Endothelial cell of umbilical vein (primary cell): ENCODE measurements at places on chromosomes 16 and 17. TPM values are rescaled to one million over a fixed set of nuclear protein-coding genes. Genes with fewer than 3 reads are reported as not detected.

DNA sequence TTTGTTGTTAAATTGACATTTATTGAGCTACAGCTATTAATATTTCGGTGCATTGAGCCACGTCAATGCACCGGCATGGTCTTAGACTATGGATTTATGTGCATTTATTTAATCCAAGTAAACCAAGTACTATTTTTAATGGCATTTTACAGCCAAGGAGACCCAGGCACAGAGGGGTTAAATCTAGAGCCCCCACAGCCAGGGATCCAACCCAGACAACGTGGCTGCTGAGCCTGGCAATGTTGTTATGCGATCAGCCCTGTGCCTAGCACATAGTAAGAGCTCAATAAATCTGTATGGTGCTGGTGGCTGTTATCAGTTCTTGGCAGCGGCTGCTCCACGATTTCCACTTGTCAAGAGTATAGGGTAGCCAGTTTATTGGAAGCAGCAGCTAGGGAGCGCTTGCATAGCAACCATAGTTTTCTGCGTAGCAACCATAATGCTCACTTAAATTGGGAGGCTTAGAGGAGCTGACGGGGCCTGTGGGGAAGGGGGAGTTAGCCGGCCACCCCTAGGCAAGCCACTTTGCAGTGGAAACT lies 541 bp upstream of the RBBP6 start:
- H3K27ac ChIP-seq, result peak overlapping the region; percentile 96
- H3K36me3 ChIP-seq, result no peaks in the 10 kb centered on the region
- peaks cover 33% of the 10 kb centered on the region for H3K4me1 ChIP-seq
- no peak for DNase-seq

- H3K27ac ChIP-seq, result no peak overlapping the region
- no peak overlapping the region for H3K4me3 ChIP-seq
- peaks cover 83% of the 10 kb centered on the region for H3K36me3 ChIP-seq
- no peaks in the 10 kb centered on the region for H3K27me3 ChIP-seq
Observed at GRCh38 chr16:31190818-31191444, 11.0 kb downstream of the FUS start.

- H3K4me1 ChIP-seq, result no peaks in the 10 kb centered on the region
- H3K36me3 ChIP-seq, result no peaks in the 10 kb centered on the region
- H3K27ac ChIP-seq, result no peak overlapping the region
- DNase-seq, result no peak
Observed at GRCh38 chr16:89481356-89481955, 8.9 kb downstream of the ANKRD11 start.

- H3K27ac ChIP-seq, result no peak overlapping the region
- peaks cover 12% of the 10 kb centered on the region for H3K27me3 ChIP-seq
- H3K36me3 ChIP-seq, result no peaks in the 10 kb centered on the region
- no peaks in the 10 kb centered on the region for H3K4me1 ChIP-seq
Observed at GRCh38 chr17:40931311-40931710, 6.1 kb downstream of the KRT23 start.

Gene MILR1
- 17.8 and 21.6 TPM in 2 replicates for polyA plus RNA-seq
